ENCODE measurements at places on chromosomes 6 and 20.
A peak's percentile ranks its signal among the peaks of the same experiment; 100 is the strongest.

GRCh38 chr20:34896086-34896621 is 19.7 kb downstream of the ACSS2 start:
- no peak for DNase-seq

GRCh38 chr6:87995461-87995860 is 52.2 kb upstream of the SPACA1 start:
- DNase-seq = no peak

DNA sequence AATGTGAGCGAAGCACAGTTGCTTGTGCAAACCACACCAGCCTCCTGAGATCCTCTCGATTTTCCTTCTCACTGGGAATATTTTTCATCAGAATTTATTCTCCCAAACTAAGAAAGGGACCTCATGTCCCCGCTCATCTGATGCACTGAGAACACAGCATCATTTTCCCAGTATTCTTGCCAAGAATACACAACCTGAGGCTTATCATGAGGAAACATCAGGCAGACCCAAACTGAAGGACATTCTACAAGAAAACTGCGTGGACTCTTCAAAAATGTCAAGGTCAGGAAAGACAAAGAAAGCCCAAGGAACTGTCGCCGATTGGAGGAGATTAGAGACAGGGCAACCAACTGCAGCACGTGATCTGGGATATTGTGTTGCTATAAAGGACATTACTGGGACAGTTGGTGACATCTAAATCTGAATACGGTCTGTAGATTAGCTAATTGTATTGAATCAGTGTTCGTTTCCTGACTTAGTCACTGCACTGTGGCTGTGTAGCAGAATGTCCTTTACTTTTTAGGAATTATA is 72.3 kb downstream of the SNX5 start:
- DNase-seq = no peak

- DNase-seq = no peak
Observed at GRCh38 chr6:33072508-33073100, 845 bp downstream of the HLA-DPA1 start.

DNA sequence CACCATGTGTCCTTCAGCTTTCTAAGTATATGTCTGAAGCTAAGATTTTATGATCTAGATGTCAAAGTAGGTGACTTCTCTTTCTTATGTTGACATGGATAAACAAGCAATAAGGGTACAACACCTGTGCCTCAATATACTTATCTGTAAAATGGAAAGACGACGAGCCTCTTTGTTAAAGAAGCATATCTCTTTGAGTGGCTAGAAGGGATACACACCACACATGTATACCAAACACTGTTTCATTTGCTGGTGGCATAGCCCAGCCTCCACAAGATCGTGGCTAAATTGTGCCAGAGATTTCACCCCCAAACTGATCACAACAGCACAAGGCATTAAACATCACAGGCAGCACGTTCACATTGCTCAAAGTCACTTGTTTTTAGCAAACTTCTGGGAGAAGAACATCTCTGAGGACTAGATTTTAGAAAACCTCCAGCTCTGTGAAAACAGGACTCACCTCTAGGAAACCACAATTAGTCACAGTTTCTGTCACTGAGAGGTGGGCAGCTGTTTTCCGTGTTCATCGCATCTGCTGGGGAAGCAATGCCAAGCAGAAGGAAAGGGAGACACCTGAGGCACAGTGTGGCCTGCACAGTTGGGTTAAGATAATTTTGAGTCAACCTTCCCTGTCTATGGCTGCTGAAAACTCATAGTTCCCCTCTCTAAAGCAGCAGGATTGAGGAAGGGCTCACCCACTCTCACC is 263.0 kb upstream of the PLCB4 start:
- DNase-seq = no peak

DNA sequence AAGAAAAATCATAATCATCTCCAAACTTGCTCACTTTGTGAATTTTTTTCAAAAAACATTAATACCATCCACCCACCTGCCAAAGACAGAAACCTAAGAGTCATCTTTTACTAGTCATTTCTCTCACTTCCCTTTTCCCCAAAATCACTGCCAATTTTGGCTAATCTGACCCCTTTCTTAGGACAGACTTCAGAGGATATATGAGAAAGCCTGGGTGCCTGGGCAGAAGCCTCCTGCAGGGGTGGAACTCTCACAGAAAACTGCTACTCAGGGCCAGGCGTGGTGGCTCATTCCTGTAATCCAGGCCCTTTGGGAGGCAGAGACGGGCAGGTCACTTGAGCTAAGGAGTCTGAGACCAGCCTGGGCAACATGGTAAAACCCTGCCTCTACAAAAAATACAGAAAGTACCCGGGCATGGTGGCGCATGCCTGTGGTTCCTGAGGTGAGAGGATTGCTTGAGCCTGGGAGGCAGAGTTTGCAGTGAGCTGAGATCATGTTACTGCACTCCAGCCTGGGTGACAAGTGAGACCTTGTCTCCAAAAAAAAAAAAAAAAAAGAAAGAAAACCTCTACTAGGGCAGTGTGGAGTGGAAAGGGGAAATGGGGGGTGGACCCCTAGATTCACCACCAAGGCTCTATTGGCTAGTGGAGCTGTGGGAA is 3.8 kb downstream of the DEK start:
- DNase-seq = peak; percentile 31

GRCh38 chr6:169292338-169293124 is 38.9 kb upstream of the THBS2 start:
- peak; percentile 99 for DNase-seq

GRCh38 chr6:142458836-142459235 is 157.0 kb downstream of the ADGRG6 start:
- no peak for DNase-seq

DNA sequence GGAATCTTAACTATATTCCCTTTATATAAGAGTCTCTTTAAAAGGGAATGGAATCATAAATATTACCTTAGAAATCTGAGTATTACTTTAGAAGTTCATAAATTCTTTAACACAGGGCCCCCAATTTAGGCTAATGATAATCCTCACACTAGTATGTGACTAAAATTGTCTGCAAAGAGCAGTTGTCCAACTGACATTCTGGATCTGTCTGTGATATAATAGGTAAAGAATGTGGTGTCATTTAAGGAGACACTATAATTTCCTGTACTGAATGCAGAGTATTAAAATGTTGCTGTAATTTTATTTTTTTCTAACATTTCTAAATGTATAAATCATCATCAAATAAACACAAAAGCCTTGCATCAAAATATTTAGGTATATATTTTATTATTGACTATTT is 128.5 kb upstream of the DST start:
- DNase-seq = no peak

DNA sequence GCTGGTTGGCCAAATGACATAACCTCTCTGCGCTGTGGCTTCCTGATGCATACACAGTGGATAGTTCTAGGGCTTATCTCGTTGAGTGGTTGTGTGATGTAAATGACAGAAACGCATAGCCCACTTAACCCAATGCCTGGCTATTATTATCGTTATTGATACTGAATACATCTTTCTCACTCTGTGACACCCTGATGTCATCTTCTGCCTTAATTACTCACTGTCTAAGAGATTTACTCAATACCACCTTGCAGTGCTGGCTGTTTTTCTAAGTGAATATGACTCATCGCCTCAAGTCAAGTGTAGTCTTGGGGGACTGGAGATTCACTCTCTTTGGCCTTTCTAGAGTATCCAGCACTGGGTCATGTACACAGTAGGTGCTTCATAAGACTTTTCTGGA is 73.6 kb downstream of the NDUFAF5 start:
- no peak for DNase-seq

- DNase-seq = no peak
Observed at GRCh38 chr6:3442431-3443220, 14.2 kb downstream of the SLC22A23 start.

DNA sequence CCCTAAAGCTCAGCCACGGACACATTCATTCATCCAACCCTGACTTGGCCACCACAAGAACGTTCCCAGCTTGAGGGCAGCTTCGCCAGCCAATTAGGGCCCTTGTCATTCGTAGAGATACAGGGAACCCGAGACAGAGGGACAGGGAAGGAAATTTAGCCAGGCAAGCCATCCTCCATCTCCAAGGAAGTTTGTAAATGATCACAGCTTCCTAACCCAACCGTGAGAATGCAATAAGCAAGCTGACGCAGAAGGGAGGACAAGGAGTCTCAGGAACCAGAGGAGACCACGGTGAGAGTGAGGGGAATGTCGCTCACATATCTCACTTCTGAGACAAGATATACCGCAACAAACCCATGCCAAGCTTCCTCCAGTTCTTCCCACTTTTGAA is 1.4 kb downstream of the TRAM2 start:
- no peak for DNase-seq

DNA sequence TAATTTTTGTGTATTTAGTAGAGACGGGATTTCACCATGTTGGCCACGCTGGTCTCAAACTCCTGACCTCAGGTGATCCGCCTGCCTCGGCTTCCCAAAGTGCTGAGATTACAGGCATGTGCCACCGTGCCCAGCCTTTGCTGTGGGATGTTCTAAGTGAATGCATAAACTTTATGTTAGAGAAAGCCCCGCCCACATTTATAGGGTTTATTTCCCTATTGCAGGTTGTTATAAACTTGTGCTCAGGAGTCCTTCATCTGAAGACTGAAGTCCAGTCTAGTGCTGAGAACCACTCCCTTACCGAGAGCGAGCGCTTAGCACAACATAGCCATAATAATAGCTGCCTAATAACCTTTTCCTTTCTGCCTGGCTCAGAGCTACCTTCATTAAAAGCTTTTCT is 75.4 kb upstream of the ZNF217 start:
- DNase-seq = no peak

GRCh38 chr6:134721060-134721405 is 228.9 kb downstream of the ALDH8A1 start:
- DNase-seq = no peak

GRCh38 chr20:48846516-48847492 is 19.0 kb upstream of the PREX1 start:
- no peak for DNase-seq

DNA sequence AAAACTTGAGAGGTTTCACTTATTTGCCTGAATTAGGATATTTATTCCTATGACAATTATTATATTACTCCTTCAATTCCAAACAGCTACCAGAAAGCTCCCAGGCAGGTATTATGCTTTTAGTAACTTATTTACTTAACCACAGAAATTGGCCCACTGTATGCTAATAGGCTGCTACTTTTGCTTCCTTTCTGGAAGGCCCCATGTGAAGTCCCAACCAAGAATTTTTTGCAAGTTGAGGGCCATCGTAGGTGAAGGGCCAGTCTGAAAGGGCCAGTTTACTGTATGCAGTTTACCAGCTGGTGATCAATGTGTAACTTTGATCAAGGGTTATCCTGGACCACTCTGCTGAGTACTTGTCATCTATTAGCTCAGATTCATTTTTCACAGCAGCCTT is 45.0 kb downstream of the EDN1 start:
- DNase-seq = no peak

DNA sequence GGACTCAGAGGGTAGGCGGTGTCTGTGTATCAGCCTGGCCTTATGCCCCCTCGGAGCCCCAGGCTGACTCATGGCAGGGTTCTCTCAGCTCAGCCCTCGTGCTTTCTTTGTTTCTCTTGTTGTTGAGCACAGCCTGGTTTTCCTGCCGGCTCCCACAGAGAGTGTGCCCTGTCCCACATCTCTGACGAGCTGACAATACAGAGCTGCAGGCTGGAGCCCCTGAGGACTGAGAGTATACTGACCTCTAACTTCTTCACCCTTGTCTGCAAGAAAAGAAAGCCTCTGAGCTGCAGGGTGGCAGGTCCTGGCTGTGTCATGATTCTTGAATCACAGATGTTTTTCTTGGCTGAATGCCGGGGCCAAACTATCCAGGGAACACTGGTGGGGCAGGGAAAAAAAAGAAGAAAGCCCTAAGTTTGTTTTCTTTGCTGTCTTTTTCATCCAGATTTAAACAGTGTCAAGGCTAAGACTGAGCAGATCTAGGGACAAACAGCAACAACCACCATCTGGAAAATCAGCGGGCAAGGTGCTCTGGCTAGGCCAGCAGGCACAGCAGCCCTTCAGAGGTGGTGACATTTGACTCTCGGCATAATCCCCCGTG is 63.3 kb upstream of the ZNF133 start:
- DNase-seq = peak; percentile 26

DNA sequence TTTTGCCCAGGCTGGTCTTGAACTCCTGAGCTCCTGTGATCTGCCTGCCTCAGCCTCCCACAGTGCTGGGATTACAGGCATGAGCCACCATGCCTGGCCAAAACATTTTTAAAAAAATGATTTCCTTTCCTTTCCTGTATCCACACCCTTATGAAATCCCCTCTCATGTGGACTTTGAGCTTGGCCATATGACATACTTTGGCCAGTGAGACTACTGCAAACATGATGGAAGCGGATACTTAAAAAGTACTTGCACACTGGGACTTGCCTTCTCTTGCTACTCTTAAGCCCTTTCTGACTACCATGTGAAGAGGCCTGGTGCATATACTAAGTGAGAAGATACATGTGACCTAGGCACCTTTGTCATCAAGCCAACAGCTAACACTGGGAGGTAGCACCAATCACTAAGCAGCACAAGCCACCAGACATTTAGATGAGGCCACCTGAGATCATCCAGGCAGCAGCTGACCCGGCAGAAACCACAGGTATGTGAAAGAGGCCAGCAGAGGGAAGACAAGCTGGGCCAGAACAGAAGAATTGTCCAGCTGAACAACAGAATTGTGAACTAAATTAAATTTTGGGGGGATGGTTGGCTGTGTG is 78.5 kb upstream of the HDAC2 start:
- DNase-seq = peak; percentile 80

DNA sequence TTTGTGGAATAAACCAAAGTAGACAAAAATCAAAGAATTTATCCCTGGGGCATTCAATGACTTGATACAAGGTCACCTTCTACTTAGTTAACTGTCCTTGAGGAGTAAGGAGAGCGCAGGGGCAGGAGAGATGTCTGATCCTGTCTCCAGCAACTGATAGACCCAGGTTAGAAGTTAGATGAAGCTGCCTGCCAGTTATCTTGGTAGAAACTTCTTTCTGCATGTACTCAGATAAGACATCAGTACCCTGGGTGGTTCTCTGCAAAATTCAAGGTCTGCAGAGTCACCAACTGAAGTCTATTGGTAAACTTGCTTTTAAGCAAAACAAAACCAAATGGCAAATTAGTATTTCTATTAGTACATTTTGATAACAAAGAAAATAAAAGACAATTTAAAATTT is 2.7 kb downstream of the SGK1 start:
- DNase-seq = no peak

GRCh38 chr6:80336911-80337310 is 230.4 kb downstream of the BCKDHB start:
- no peak for DNase-seq

GRCh38 chr20:44756011-44756688 is 10.5 kb downstream of the KCNK15 start:
- no peak for DNase-seq

DNA sequence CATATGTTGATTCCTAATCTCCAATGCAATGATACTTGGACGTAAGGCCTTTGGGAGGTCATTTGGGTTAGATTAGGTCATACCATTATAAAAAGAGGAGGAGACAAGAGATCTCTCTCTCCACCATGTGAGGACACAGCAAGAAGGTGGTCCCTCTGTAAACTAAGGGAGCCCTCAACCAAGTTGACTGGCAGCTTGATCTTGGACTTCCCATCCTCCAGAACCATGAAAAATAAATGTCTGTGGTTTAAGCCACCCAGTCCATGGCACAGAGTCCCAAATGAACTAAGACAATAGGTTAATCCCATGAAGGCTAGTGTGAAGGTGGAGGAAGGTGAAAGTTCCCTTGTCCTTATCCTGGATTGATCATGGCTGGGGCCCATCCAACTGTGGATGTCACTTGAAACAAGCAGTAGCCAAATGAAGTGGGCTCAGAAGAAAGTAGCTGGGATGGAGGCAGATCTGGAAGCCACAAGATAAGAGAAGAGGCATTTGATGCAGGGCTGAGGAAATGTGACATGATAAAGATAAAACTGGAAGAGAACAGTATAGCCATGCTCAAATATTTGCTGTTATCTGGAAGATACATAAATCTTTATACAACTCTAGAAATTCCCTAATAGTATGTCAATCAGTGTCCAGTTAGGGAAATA is 99.9 kb downstream of the BANF2 start:
- DNase-seq = no peak
